Stimulated activated CD4-positive, alpha-beta T cell treated with anti-CD3 and anti-CD28 coated beads, Interleukin-4, amount 100 ng/mL, for 48 hours (primary cell): ENCODE measurements at places on chromosomes 12 and 14.

DNA sequence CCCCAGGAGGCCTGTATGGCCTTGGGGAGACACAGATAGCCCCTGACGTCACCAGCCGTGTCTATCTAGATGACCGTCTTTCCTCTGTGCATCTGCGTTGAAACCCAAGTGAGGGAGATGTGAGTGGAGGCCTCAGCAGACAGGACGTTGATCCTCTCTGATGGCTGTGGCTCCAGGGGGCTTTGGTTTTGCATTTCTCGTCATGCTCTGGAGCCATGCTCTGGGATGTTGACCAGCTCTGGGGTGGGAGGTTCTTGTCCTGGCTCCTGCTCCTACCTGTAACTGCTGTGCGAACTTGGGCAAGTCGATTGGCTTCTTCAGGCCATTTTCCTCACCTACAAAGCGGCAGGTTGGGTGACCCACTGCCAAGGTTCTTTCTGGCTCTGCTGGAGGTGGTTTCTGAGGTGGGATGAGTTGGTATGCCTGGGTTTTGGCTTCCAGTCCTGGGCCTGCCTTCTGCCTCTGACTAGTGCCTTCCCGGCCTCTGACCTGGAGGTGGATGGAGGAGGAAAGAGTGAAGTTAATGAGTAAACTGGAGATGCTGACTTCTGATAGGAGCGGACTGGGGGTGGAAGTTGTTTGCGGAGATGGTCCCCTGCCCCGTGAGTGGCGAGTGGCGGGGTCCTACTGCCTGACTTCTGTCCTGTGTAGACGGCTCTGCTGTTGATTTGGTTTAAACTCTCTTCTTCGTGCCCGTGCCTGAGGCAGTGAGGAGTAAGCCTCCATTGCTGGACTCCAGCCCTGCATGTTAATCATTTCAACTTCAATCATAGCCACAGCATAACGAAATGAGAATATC is 8.4 kb downstream of the TSPAN9 start:
- no peak for DNase-seq

DNA sequence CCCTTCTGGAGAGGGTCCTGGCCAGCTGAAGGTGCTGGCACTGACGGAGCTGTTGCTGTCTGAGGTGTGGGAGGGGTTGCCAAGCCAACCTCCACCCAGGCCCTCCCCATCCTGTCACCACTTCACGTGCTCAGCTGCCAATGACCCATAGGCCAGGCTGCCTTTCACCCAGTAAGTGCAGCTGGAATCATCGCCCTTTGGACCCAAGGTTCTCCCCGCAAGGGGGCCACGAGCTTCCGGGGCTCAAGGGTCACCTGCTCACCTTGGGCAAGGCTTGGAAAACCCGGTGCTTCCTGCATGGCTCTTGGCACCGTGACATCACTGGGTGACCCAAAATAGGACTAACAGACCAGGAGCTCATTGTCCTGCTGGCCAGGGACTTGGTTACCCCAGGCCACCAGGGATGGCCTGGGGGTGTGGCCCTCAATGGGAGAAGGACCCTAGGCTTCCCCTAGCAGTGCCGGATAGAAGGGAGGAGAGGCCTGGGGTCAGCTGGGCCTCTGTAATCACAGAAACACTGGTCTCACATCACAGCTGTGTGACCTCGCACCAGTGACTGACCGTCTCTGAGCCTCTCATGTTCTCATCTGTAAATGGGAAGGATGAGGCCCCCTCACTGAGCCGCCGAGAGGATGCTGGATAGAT is 51.3 kb downstream of the CCDC85C start:
- DNase-seq, result no peak

DNA sequence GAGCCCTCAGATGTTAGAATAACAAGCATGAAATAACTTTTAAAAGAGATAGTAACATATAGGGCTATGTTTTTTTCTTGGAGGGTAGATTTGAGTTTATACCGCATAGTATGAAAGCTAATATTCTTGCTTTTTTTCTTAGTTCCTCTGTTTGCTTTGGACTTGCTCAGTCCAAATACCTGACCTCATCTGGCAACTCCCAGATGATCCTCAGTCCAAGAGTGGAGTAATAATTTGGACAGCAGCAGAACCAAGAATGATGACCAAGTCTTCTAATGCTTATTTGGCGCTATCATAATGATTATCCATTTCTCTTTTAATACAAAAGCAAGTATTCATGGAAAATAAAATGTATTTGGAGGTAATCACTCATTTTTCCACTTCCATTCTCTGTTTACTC is 45.6 kb downstream of the GUCY2C start:
- no peak for DNase-seq

- no peak for DNase-seq
These were observed 2.7 kb downstream of the ZNF410 start for GRCh38 chr14:73889376-73889775.

DNA sequence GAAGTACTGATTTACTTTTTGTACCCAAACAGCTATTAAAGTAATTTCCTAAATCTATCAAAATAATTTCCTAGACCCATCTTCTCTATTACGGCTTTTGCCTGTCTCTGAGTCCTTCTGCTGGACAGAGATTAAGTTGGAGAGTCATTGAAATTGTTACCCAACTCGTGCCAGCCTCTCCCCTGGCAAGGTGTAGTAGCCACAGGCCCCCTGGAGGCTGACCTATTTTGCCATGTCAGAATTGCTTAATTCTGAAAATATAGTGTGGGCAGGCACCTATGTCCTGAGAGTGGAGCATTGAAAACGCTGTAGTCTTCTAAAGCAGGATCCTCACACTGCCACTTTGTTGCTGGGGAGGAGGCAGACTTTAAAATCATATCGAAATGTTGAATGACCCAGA is 308.2 kb downstream of the GLT1D1 start:
- DNase-seq, result no peak

DNA sequence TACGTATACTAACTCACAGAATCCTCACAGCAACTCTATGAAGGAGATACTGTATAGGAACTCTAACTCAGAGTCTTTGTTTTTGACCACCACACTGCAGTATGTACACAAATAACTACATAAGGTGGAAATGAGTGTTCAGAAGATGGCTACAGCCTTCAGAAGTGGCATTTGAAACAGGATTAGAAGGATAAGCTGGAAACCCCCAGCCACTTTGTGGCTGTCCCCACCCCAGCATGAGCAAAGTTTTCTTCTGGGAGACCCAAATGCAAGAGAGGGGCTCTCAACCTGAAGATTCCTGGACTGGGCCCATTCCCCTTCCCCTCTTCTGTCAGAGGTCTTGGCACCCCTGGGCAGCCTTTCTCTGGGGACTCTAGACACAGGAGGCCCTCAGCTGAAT is 43.2 kb upstream of the PNMA1 start:
- DNase-seq, result no peak

DNA sequence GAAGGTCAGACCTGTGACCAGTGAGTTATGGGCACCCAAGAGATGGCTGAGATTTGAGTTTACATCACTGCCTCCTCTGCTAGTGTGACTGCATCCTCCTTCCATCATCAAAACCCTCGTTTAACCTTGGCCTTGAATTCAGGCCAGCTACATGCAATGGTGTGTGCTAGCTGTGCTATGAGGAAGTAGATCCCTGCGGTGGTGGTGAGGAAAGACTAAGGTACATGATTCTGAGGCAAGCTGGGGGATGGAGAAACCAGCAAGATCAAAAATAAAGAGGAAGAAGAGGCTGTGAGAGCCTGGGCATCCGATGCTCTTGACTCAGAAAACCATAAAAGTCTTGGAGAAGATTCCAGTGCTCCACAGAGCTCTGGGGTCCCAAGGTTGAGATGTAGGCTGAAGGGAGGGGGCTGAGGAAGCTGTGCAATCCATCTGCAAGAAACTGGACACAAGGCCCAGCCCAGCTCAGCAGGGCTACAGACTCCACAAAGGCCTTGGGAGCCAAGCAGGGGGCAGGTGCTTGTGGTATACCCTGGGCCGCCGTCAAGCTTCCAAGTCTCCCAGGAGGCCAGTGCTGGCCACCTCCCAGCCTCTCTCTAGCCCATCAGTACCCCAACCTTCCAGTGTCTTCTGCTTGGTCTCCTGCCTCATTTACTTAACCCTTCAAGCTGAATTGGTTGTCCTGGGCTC is 774.8 kb downstream of the VRK1 start:
- no peak for DNase-seq

GRCh38 chr12:131673888-131674257 is 37.0 kb upstream of the SFSWAP start:
- no peak for DNase-seq

GRCh38 chr12:95836630-95837239 is 22.0 kb upstream of the SNRPF start:
- DNase-seq, result no peak

DNA sequence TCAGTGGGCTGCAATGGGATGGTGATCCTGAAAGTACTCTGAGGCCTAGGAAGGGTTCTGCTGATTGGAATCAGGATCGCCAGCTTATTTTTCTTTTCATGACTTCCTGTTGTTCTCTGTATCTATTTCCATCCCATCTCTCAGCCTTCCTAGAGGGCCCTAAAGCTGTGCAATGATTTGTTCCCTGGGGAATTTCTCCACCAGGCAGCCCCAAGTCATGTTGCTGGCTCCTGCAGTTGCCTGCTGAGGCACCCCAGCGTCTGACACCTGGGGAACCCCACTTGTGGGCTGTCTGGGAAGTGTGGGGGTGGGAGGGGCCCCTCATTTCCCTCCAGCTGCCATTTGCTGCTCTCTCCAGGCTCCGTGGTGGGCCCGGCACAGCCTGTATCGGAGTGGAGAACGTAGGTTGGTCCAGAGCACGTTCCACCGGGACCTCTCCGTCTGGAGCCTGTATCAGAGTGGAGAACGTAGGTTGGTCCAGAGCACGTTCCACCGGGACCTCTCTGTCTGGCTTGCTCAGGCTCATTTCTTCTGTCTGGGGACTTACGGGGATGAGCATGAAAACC is 138.3 kb downstream of the TSPAN9 start:
- DNase-seq, result no peak

DNA sequence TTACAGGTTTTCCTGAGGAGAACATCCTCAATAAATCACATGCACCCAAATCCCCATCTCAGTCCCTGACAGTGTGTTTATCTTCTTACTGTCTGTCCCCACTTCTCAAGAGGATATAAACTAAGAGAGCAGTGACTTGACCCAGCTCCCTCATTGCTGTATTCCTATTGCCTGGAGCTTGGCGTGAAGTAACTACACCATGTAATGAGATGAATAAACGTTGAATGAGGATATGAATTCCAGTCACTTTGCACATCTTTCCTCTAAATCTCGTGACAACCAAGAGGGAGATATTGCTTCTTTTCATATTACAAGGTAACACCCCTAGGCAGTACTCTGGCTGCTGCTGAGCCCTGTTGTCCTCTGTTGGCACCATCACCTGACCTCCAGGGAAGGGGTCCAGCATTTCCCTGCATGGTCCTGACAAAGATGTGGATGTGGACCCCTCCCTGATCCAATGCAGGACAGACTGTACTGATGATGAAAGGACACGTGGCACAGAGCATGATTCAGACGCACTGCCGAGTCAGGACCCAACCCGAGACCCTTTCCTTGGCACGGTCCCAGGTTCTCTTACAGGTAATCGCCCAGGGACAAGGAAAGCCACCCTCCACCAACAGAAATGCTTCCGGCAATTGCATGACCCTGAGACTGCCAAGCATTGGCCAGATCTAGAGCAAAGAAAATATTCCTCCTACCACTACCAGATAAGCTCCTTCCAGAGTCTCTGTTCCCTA is 47.7 kb upstream of the CPM start:
- DNase-seq, result no peak

DNA sequence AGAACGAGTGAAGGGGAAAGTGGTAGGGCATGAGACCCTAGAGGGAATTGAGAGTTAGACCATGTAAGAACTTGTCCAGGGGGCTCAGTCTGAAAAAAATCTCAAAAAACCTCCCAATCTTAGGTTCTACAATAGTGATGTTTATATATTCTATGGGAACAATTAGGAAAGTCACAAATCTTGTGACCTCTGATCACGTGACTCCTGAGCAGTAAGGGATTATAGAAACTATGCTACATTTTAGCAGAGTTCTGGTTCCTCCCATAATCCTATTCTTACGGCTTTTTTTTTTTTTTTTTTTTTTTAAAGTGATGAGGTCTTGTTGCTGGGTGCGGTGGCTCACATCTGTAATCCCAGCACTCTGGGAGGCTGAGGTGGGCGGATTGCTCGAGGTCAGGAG is 5.8 kb downstream of the ADCK1 start:
- DNase-seq, result no peak

GRCh38 chr14:20624495-20625070 is 16.9 kb downstream of the OR6S1 start:
- DNase-seq, result no peak

GRCh38 chr14:90443161-90444076 is 46.6 kb downstream of the CALM1 start:
- no peak for DNase-seq
